ENCODE measurements at places on chromosomes 1 and 21. TPM values are rescaled to one million over a fixed set of nuclear protein-coding genes. Genes with fewer than 3 reads are reported as not detected.

Gene ICOSLG
- total RNA-seq = 1.5 TPM

Gene GPR25
- not detected for total RNA-seq

Gene OR4F29
- total RNA-seq = not detected

Gene SPATA46
- not detected for total RNA-seq

Gene IL19
- not detected for total RNA-seq

Gene TESK2
- 1.0 TPM for total RNA-seq

Gene SYCP1
- total RNA-seq = not detected

Measured in cardiac septum (tissue), 1 donor.